ENCODE measurements at places on chromosomes 11 and 22.

DNA sequence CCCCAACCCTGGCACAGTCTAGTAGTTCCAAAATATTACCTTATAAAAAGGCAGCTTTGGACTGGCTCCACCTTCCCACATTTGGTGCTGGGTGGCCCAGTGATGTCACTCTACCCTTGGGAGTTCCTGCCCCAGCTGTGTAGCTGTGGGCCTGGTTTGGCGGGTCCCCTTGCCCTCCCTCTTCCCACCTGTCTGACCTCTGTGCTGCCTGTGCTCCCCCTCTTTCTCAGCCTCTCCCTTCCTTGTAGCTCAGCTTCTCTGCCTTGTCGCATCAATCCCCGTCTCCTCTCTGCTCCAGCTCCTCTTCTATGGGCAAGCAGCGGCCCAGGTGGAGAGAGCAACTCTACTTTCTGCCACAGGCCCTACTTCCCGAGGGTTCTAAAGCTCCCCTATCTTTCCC is 54.6 kb downstream of the CHRDL2 start:
- no peak for DNase-seq

- no peak for DNase-seq
These were observed 148.3 kb upstream of the POU2AF2 start for GRCh38 chr11:111097191-111097590.

- no peak for DNase-seq
These were observed 377.6 kb downstream of the CADM1 start for GRCh38 chr11:115126515-115127208.

- DNase-seq = no peak
These were observed 640 bp downstream of the PPP1CA start for GRCh38 chr11:67400942-67401494.

DNA sequence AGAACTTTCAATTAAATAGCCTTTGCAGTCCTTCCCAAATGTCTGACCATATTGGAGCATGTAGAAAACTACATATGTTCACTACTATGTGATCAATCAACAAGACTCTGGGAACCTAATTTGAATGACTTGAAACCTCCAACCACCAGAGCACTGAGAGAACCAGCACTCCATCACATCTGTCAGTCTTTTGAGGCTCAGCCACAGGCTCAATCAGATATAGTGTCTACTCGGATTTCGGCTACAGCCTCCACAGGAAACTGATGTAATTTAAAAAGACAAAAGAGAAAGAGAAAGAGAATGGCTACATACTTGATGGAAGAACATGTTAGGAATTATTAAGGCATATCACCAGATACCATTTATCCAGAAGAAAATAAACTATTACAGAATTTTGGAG is 859.0 kb downstream of the FAM181B start:
- no peak for DNase-seq

DNA sequence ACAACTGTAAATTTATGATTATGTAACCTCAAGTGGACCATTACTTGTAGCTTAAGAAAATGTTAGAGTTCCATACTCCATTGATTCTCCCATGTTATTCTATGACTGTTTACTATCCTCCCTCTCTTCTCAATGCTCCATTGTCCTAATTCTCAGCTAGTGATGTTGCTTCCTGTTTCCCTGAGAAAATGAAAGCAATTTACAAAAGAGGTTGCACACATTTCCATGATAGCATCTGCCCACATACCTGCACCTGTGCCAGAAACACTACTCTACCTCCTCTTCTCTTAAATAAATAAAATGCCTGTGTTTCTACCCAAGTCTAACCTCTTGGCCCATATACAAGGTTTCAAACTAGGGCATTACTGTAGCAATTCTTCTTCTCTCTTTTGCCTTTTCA is 1620.9 kb downstream of the FAM181B start:
- no peak for DNase-seq

DNA sequence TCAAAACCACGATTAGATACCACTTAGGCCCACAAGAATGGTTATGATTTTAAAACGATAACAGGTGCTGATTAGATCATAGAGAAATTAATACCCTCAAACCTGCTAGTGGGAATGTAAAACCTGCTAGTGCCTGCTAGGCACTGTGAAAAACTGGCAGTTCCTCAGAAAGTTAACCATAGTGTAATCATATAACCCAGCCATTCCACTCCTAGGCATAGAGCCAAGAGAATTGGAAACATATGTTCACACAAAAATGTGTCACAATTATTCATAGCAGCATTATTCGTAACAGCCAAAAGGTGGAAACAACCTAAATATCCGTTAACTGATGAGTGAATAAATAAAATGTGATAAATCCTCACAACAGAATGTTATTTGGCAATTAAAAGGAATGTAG is 122.2 kb upstream of the SYN3 start:
- DNase-seq = peak; percentile 22

- DNase-seq = no peak
These were observed 23.8 kb downstream of the RHBDD3 start for GRCh38 chr22:29243874-29244446.

DNA sequence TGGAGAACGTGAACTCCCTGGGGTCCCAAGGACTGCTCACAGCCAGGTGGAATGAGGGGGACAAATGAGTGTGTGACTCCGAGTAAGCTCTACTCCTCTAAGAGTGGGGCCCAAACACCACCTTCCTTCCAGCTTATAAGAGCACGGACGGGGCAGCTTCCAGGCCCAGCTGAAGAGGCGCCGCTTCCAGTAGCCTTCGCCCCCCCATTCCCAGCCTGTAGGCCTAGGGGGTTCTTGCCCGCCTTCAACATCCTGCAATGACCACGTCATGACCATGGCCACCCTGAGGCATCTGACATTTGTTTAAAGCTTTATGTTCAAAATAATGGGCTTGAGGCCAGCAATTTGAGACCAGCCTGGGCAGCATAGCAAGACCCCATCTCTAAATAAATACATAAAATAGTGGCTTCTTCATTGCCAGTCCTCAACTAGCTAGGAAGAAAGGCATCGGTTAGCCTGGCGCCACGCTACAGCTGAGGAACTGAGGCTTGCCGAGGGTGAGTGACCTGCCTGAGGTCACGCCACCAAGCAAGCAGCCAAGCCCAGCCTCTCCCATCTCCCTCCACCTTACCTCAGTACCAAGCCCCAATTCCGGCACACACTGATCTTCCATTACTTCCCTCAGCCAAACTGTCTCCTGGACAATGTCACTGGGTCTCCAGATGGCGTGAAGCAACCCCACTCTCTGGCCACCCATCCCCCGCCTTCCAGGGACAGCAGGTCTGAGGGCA is 7.8 kb upstream of the TNFRSF13C start:
- no peak for DNase-seq

- DNase-seq = no peak
These were observed 278.2 kb downstream of the BRD1 start for GRCh38 chr22:49549256-49550140.

Measured in NCI-H524 treated with DMSO at 0.1 percent for 48 hours (cell line).